ENCODE measurements at places on chromosomes 7 and 10. TPM values are rescaled to one million over a fixed set of nuclear protein-coding genes. Genes with fewer than 3 reads are reported as not detected.

The SGMS1 gene
- 29.1 TPM for total RNA-seq

The GPR158 gene
- not detected for total RNA-seq

The CAMK1D gene
- 18.4 TPM for total RNA-seq

The PNLIPRP2 gene
- 0.89 TPM for total RNA-seq

The PIK3CG gene
- 27.8 TPM for total RNA-seq

The BTBD16 gene
- not detected for total RNA-seq

The JAKMIP3 gene
- total RNA-seq: 0.53 TPM

The TLX1 gene
- not detected for total RNA-seq

The INHBA gene
- 0.09 TPM for total RNA-seq

DNA sequence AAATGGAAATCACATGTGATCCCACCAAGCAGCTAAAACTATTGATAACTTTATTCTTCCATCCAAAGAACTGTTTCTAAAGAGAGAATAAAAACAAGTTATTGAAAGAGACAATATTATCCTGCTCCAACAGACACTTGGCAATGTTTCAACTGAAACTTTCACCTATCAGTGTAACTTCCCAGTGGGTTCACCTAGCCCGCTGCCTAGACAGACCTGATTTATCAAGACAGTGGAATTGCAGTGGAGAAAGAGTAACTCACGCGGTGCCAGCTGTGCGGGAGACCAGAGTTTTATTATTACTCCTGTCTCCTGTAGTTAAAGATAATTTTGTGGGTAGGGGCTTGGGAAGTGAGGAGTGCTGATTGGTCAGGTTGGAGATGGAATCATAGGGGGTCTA, 199.8 kb downstream of the AHR start:
- H3K4me1 ChIP-seq: peaks cover 2% of the 10 kb centered on the region
- no peak for DNase-seq
- H3K36me3 ChIP-seq: no peaks in the 10 kb centered on the region
- H3K27me3 ChIP-seq: no peaks in the 10 kb centered on the region
- H3K27ac ChIP-seq: no peak overlapping the region

- H3K4me1 ChIP-seq: no peaks in the 10 kb centered on the region
- no peak overlapping the region for H3K27ac ChIP-seq
- H3K27me3 ChIP-seq: peaks cover 63% of the 10 kb centered on the region
- H3K4me3 ChIP-seq: no peak overlapping the region
Measured at GRCh38 chr10:71299071-71299785, 19.8 kb upstream of the SLC29A3 start.

GRCh38 chr7:29914180-29914579, 75.4 kb downstream of the SCRN1 start:
- no peak overlapping the region for H3K27ac ChIP-seq
- H3K36me3 ChIP-seq: no peaks in the 10 kb centered on the region
- H3K27me3 ChIP-seq: no peaks in the 10 kb centered on the region
- no peaks in the 10 kb centered on the region for H3K4me1 ChIP-seq

GRCh38 chr10:48431871-48432270, 125.4 kb downstream of the MAPK8 start:
- H3K27ac ChIP-seq: no peak overlapping the region
- no peak for DNase-seq
- H3K4me3 ChIP-seq: no peak overlapping the region
- H3K27me3 ChIP-seq: no peaks in the 10 kb centered on the region

DNA sequence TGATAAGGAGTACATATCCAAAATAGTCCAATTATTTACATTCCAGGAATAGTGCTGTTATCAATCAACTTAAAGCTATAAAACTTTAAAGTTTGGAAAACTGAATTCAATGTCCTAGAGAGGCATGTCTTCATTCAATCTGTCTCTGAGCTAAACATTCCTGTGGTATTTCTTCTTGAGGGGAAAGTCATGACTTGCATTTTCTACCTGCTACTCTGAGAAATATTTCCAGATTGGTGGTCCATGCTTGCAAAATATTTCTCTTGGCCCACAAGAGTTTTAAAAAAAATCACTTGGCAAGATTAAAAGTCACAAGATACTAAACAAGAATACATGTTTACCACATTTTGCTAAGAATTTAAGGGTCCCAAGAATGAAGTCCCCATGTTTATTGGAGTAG, 63.6 kb upstream of the HGF start:
- H3K4me3 ChIP-seq: no peak overlapping the region
- no peaks in the 10 kb centered on the region for H3K36me3 ChIP-seq
- DNase-seq: no peak
- no peaks in the 10 kb centered on the region for H3K4me1 ChIP-seq

DNA sequence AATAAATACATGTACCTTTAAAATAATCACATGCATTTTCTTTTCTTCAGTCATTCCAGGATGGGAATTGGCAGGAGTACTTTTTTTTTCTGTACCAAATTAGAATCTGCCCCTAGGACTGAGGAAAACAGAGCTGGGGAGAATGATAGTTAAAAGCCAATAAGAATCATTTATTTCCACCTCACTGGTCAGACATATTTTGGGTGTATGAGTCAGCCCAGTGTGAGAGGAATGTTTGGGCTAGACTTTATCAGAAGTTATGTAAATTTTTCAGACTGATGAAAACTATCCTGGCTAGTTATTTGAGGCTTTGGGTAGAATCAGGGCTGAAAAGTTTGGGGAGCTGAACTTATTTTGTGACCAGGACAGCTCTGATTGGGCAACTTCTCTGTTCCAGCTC, 303.1 kb upstream of the NPSR1 start:
- H3K4me1 ChIP-seq: no peaks in the 10 kb centered on the region
- no peaks in the 10 kb centered on the region for H3K27me3 ChIP-seq
- no peak overlapping the region for H3K4me3 ChIP-seq
- DNase-seq: no peak
- H3K36me3 ChIP-seq: no peaks in the 10 kb centered on the region

GRCh38 chr7:50217821-50218281, 86.7 kb upstream of the IKZF1 start:
- DNase-seq: no peak
- no peak overlapping the region for H3K27ac ChIP-seq
- H3K4me1 ChIP-seq: peaks cover 27% of the 10 kb centered on the region
- H3K36me3 ChIP-seq: no peaks in the 10 kb centered on the region
- no peaks in the 10 kb centered on the region for H3K27me3 ChIP-seq

DNA sequence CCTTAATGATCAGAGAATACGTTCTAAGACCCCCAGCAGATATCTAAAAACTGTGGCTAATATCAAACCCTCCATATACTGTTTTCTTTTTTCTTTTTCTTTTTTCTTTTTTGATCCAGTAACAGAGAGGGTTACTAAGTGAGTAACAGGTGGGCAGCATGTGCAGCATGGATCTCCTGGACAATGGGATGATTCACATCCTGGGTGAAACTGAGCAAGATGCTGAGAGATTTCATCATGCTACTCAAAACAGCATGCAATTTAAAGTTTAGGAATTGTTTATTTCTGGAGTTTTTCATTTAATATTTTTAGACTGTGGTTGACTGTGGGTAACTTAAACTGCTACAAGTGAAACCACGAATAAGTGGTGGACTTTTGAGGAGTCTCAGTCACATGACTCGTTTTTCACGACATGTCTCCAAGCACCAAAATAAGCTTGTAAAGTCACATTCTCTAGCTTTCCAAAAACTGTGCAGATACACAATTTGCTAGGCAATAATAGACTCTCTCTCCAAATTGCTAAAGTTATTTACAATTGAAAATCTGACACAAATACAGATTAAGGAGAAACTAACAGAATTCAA, 716.2 kb downstream of the NXPH1 start:
- no peaks in the 10 kb centered on the region for H3K4me1 ChIP-seq
- no peak overlapping the region for H3K4me3 ChIP-seq
- H3K27me3 ChIP-seq: no peaks in the 10 kb centered on the region
- H3K36me3 ChIP-seq: no peaks in the 10 kb centered on the region

GRCh38 chr7:125098377-125098970, 168.8 kb upstream of the POT1 start:
- H3K27ac ChIP-seq: no peak overlapping the region
- no peaks in the 10 kb centered on the region for H3K36me3 ChIP-seq
- no peak for DNase-seq
- no peak overlapping the region for H3K4me3 ChIP-seq
- H3K27me3 ChIP-seq: no peaks in the 10 kb centered on the region
- no peaks in the 10 kb centered on the region for H3K4me1 ChIP-seq

DNA sequence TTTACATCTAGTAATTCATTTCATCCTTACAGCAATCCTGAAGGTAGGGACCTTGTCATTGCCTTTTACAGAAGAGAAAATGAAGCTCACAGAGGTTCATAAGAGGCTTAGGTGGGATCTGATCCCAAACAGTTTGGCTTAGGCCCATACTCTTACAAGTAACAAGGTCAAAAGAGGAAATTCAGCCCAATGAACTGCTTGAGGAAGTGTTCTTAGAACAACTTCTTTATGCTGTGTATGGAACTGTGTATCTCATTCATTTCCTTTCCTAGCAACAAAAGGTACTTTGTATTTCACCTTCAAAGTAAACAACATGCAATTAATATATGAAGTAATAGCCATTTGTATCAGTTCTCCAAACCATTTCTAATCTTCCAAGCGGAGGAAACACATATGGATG, 79.3 kb downstream of the AVL9 start:
- H3K4me1 ChIP-seq: no peaks in the 10 kb centered on the region
- H3K36me3 ChIP-seq: peaks cover 5% of the 10 kb centered on the region
- no peak overlapping the region for H3K4me3 ChIP-seq
- H3K27me3 ChIP-seq: no peaks in the 10 kb centered on the region
- DNase-seq: no peak
- H3K27ac ChIP-seq: no peak overlapping the region

GRCh38 chr7:68417659-68418058, 1180.6 kb upstream of the AUTS2 start:
- DNase-seq: no peak
- H3K27ac ChIP-seq: no peak overlapping the region
- no peaks in the 10 kb centered on the region for H3K4me1 ChIP-seq
- no peaks in the 10 kb centered on the region for H3K36me3 ChIP-seq

GRCh38 chr10:80171248-80171660, 34.1 kb downstream of the ANXA11 start:
- H3K36me3 ChIP-seq: peaks cover 79% of the 10 kb centered on the region
- no peak overlapping the region for H3K27ac ChIP-seq
- DNase-seq: no peak
- no peak overlapping the region for H3K4me3 ChIP-seq
- no peaks in the 10 kb centered on the region for H3K27me3 ChIP-seq

DNA sequence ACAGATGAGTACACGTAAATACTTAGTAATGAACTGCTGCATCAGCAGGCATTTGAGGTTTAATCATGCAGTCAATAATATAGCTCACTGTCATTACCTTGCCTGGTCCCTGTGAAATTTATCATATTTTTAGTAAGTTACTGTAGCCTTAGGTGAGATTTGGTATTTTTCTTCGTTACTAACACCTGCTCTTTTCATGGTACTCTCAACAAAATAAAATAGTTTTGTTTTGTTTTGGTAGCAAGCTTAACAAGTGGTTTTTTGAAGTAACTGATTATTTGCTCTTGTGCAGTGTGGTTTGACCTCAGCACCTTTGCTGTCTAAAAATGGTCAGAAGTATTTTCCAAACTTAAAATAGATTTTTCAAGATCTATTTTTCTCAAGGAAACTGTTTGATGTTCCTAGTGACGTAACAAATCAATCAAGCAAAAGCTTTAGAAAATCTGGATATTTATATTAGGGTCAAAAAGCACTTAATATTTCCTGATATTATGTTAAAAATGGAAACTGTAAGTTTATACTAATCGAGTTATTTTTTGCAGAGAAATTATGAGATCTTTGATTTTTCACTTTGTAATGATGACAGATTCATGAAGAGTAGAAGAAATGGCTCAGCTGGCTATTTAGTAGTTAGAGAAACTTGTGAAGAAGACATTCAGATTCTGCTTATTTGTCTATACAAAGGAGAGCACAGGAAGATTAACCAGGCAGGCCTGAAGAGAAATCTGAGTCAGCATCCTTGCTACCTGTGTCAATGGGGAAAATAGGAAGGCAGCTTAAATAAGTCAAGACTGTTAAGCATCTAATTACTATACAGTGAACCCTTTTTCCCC, 21.0 kb upstream of the RPA3 start:
- H3K27me3 ChIP-seq: no peaks in the 10 kb centered on the region
- no peak overlapping the region for H3K27ac ChIP-seq
- no peaks in the 10 kb centered on the region for H3K4me1 ChIP-seq
- H3K4me3 ChIP-seq: no peak overlapping the region

DNA sequence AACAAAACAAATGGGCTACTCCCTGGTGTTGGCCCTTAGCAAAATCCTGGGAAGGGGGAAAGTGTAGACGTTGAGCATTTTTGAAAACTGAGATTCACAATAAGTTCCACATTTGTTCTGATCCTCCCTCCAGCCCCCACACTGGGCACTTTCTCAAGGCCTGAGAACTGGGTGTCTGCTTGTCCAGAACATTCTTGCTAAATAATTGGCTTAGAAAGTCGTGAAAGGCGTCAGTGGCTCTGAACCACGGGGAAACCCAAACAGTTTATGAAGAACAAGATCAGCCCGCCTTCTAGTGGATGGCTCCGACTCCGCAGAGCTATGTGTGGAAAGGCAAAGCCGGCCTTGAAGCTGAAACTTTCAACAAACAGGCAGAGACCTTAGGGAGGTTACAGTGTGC, 370.1 kb downstream of the PRPF18 start:
- H3K27me3 ChIP-seq: peaks cover 6% of the 10 kb centered on the region
- H3K4me3 ChIP-seq: no peak overlapping the region
- H3K36me3 ChIP-seq: no peaks in the 10 kb centered on the region
- H3K27ac ChIP-seq: no peak overlapping the region
- DNase-seq: no peak

GRCh38 chr7:70492625-70493024, 639.3 kb upstream of the GALNT17 start:
- no peaks in the 10 kb centered on the region for H3K4me1 ChIP-seq
- no peaks in the 10 kb centered on the region for H3K36me3 ChIP-seq
- H3K27ac ChIP-seq: no peak overlapping the region
- DNase-seq: no peak

GRCh38 chr10:70602665-70603448, at the start of gene PRF1:
TSS of gene PRF1 (minus strand) at chr10:70602741. CDS start at chr10:70600902, 1,839 bp downstream.
- peak within 1 kb of the TSS; percentile 79 for H3K4me3 ChIP-seq
- H3K27me3 ChIP-seq: no peaks in the 10 kb centered on the region
- H3K4me1 ChIP-seq: peaks cover 14% of the 10 kb centered on the region
